Stimulated activated CD4-positive, alpha-beta T cell treated with anti-CD3 and anti-CD28 coated beads, Interleukin-15, amount 100 ng/mL, for 24 hours (primary cell): ENCODE measurements at places on chromosomes 1 and 21.

- DNase-seq = peak; percentile 61
Observed at GRCh38 chr1:233627376-233627775, 13.5 kb downstream of the KCNK1 start.

- DNase-seq = no peak
Observed at GRCh38 chr1:51433972-51434510, 85.0 kb downstream of the EPS15 start.

DNA sequence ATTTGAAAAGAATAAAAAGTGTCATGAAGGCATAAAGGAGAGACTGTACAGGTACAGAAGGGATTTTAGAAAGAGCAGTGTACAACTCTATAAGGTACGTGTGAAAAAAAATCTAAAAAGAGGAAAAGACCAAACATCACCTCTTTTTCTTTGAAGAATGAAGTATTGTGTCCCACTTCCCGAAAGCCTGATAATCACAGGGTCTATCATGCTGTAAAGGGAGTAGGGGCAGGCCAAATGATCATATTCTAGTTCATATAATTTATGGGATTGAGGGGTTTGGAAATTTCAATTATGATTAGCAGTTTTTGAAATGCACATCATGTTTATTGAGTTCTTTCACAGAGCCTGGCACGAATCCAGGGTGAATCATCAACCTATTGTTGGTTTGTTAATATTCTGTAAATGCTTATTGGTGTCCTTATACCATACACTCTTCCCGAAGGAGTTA lies 910 bp upstream of the RERE start:
- peak; percentile 31 for DNase-seq

DNA sequence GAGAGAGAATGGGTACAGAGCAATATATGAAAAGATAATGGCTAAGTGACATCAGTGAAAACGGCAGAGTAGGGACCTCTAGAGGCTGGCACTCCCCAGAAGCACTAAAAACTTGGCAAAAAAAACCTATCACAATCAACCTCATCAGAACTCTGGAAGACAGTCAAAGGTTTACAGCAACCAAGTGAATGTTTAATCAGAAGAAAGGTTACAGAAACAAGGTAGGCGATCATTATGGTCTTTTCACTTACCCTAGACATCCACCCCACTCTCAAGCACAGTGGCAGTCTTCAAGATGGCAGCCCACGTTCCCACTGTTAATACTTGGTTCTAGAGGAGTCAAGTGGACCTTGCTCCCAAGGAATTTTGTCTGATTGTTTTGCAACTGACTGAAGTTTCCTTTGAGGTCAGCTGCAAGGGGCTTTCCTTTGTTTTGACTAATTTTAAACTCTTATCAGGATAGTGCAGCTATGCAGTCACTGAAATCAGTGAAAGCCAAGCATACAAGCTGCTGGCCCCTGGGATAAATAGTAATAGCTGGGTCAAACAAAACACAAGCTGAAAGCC lies 7.2 kb downstream of the KIFAP3 start:
- DNase-seq = no peak

GRCh38 chr21:46455575-46456385 lies 2.9 kb upstream of the DIP2A start:
- no peak for DNase-seq
